Mesothelial cell of epicardium (in vitro differentiated cells): ENCODE measurements at places on chromosomes 5 and 9. TPM values are rescaled to one million over a fixed set of nuclear protein-coding genes. Genes with fewer than 3 reads are reported as not detected.

DNA sequence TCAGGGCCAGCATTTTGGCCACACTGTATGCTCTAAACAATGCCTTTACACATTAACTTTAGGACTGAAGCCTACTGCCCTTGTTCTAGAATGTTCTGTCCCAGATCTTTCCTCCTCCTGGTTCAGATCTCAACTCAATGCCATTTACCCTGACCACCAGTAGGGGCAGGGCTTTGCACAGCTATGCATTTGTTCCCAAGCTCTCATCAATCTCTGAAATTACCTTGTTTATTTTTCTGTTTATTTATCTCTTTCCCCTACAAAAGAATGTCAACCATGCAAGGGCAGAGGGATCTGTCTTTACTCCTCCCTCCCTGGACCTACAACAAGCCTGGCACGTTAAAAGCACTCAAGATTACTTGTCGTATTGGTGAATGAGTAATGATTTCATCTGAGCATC lies 612.9 kb downstream of the BNC2 start:
- H3K4me1 ChIP-seq, result peaks cover 41% of the 10 kb centered on the region
- no peak for DNase-seq
- no peak overlapping the region for H3K27ac ChIP-seq
- H3K4me3 ChIP-seq, result no peak overlapping the region

The RNF130 gene
- 44.9 to 46.8 TPM (median 44.9 TPM) in 3 replicates for total RNA-seq

The FGF10 gene
- total RNA-seq, result 0.22 to 0.31 TPM in 2 of 3 replicates, not detected in the other

The WHRN gene
- 25.5 to 28.2 TPM (median 27.5 TPM) in 3 replicates for total RNA-seq

The ANKRD20A1 gene
- total RNA-seq, result 2.6 to 6.8 TPM (median 6.5 TPM) in 3 replicates

- no peaks in the 10 kb centered on the region for H3K36me3 ChIP-seq
- no peak overlapping the region for H3K27ac ChIP-seq
- H3K27me3 ChIP-seq, result no peaks in the 10 kb centered on the region
- no peak overlapping the region for H3K4me3 ChIP-seq
These were observed 216.2 kb upstream of the IER5L start for GRCh38 chr9:129394061-129394885.

- no peak for DNase-seq
- H3K27ac ChIP-seq, result no peak overlapping the region
- H3K4me3 ChIP-seq, result no peak overlapping the region
- H3K36me3 ChIP-seq, result no peaks in the 10 kb centered on the region
- no peaks in the 10 kb centered on the region for H3K27me3 ChIP-seq
- peaks cover 20% of the 10 kb centered on the region for H3K4me1 ChIP-seq
These were observed 108.1 kb upstream of the IER5L start for GRCh38 chr9:129285979-129286772.

- no peaks in the 10 kb centered on the region for H3K36me3 ChIP-seq
- peak; percentile 19 for DNase-seq
- H3K27ac ChIP-seq, result no peak overlapping the region
- H3K27me3 ChIP-seq, result peaks cover 2% of the 10 kb centered on the region
- no peaks in the 10 kb centered on the region for H3K4me1 ChIP-seq
These were observed 20.6 kb downstream of the PITX1 start for GRCh38 chr5:135013445-135013844.

GRCh38 chr9:116870566-116870965 lies 183.5 kb downstream of the TRIM32 start:
- peaks cover 7% of the 10 kb centered on the region for H3K27me3 ChIP-seq
- no peak overlapping the region for H3K4me3 ChIP-seq
- H3K36me3 ChIP-seq, result no peaks in the 10 kb centered on the region
- peaks cover 4% of the 10 kb centered on the region for H3K4me1 ChIP-seq
- H3K27ac ChIP-seq, result no peak overlapping the region
- no peak for DNase-seq
